Cerebellum (tissue), 4 donors: ENCODE measurements at places on chromosomes 1 and 21.

DNA sequence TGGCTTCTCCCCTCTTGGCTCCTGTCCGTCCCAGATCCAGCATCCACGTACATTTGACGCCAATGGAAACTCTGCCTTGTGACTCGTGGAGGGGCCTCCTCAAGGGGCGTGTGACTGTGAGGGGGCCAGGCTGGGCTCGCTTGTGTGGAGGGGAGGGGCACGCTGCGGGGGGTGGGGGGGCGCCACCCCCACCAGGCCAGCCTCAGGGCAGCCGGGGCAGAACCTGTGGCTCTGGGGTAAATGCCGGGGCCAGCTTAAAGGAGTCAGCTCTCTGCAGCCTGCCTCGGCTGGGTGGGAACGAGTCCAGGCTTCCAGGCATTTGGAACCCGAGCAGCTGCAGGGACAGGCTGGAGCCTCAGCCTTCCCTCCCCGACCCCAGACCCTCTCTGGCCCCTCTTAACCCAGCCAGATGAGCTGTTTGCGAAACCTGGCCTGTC, 94.1 kb downstream of the SIK1 start:
- no peak for DNase-seq

- no peak for DNase-seq
These were observed 134.5 kb upstream of the PKN2 start for GRCh38 chr1:88549536-88549935.

GRCh38 chr1:202009326-202010179, 834 bp upstream of the ELF3 start:
- DNase-seq, result peak; percentile 82

- no peak for DNase-seq
These were observed 15.9 kb downstream of the DAB1 start for GRCh38 chr1:57407928-57408327.

DNA sequence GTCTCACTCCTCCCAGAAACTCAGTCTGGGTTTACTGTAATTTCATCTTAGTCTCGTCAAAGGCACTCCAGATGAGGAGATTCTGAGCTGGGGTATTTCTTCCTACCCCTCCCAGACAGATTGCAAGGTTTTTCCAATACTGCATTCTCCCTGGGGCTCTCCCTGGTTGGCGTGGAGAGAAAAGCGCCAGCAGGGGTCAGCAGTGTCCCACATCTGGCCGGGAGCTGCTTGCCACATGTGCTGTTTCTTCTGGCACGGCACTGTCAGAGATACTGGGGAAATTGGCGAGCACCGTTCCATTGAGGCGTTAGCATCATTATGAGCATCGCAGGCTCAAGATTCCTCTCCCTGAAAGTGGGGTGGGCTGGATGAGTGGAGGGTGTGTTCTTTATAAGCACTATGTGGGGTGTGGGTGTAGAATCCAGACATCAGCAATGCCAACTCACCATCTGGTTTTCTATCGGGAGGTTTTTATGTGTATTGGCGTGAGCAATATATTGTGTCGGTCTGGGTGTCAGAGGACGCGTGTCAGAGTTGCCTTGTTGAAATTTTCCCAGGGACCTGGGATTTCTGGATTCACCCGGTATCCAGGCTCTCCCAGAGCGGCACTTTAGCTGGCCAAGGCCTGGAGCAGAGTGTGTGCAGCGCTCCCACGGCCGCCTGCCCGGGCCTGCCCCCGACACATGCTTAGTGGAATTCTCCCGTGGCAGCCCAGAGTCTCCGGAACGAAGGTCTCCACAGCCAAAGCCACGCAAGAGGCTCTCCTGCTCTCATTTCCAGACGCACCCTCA, 8.0 kb upstream of the NAV1 start:
- no peak for DNase-seq

DNA sequence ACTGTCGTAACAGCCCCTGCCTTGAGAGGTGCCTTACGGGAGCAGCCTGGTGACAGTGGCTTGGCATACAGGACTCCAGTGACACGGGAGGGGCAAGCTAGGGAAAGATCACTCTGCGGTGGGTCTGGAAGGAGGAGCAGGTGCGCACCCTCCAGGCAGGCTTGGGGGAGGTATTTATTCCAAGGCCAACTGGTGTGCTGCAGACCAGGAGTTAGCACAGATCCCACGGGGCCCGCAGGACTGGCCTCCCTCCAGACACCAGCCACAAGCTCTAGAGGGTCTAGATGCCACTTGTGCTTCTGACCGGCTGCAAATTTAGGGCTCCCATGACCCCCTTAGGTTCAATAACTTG, 22.1 kb downstream of the PSEN2 start:
- DNase-seq, result no peak

- DNase-seq, result no peak
These were observed 4.4 kb downstream of the HAX1 start for GRCh38 chr1:154276797-154277196.

DNA sequence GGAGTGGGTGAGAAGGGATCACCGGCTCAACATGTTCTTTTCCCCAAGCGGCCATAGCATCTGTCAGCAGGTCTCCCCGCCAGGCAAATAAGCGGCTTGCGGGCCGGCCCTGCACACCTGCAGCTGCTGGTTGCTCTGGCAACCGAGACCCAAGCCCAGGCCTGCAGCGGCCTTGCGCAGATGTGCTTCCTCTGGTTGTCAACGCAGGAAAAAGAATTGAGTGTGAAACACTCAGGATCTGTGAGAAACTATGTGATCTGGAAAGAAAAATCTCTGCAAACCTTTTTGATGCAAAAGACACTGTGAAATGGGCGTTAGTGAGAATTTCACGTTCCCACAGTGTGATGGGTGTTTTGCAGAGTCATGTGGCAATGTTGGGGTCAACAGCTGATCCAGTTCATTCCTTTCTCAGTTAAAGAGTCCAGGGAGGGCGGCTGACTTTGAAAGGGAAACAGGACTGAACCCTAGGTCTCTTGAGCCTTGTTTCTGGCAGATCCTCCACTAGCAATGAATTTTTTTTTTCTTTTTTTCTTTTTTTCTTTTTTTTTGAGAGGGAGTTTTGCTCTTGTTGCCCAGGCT, 28.4 kb downstream of the TOMM20 start:
- no peak for DNase-seq

DNA sequence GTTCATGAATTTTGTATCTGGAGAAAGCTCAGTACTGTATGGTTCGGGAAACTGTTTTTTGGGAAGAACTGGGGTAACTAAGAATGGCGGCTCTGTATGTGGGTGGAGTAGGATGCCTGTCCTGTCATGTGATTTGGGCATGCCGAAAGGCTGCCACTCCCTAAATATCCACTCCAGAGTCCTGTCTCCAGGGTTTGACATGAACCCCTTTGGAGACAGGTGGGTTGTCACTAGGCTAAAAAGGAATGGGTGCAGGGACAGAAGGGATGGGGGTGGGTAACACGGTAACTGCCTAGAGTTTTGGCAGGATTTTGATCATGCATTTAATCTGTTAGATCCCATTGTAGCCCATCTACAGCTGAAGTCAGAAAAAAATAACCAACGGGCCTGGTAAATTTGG, 150.1 kb downstream of the KCNJ6 start:
- no peak for DNase-seq

DNA sequence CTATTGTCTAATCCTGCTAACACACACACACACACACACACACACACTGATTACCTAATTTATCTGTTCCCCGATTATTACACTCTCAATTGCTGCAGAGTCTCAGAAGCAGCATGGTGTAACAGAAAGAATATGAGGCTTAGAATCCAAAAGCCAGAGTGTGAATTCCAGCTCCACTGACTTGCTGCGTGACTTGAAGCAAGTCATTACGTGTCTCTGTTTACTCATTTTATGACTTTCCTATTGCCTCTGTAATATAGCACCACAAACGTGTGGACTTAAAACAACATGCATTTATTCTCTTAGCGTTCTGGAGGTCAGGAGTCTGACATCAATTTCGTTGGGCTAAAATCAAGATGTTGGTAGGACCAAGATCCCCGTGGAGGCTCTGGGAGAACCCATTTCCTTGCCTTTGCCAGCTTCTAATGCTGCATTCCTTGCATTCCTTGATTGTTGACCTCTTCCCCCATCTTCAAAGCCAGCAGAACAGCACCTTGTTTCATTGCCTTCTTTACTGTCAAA, 55.9 kb upstream of the ATP5PO start:
- no peak for DNase-seq

GRCh38 chr1:195971589-195971988, 636.7 kb downstream of the KCNT2 start:
- DNase-seq, result no peak

DNA sequence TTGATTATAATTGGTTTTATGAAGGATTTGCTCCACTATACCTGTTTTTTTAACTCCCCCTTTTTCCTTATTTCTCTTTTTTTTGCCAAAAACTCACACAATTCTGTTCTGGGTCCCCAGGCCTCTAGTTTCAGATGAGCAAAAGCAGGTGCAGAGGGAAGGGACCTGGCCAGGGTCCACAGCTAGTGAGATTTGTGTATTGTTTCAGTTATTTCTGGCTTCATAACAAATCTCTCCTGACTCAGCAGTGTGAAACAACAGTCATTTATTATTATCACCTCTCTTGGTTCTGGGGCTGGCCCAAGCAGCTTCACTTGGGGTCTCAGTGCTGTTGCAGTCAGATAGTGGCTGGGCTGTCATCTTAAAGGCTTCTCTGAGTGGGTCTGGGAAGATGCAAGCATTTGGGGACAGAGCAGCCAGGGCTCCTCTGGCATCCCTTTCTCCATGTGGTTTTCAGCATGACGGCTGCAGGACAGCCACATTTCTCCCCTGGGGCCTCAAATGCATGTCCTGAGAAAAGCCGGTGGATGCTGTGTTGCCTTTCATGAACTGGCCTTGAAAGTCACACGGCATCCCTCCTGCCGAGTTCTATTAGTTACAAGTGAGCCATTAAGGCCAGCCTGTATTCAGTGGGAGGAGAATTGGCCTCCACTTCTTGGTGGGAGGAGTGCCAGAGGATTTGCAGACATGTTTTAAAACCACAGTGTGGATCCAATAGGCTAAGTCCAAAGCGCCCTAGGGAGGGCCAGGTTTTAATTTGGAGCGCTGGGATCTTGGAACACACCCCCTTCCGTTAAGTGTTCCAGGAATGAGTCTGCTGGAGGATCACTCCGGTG, 137.1 kb downstream of the CAMTA1 start:
- peak; percentile 60 for DNase-seq

DNA sequence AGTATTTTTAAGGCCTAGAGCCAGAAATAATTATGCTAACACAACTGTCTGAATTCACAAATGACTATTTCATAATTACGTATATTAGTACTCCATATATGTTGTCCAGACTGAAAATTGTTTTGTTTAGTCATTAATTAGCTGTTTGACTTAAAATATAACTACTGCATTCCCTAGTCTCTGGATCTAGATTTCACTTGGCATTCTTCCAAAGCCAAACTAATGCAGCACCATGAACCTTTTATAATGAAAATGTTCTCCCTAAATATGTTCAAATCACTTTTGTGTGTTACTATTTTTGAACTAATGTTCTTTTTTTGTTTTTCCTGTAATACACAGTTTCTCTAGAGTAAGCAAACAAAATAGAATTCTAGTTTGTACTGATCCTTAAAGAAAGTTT, 46.1 kb downstream of the CAMTA1 start:
- DNase-seq, result no peak

DNA sequence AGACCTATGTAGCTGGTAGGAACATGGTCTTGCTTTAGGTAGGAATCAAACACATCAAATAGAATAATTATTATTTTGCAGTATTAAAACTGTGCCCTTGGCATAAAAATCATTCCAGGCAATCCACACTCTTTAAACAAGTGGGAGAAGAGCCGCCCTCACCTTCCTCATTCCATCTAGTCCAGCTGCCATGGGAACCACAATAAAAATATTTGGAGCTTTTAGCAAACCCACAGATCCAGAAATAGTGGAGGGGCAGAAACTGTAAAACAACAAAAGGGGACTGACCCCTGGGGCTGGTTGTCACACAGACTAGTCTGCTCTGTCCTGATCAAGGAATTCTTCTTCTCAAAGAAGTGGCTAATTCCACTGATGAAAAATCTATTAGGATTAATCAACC, 61.6 kb downstream of the PTPRC start:
- no peak for DNase-seq

GRCh38 chr1:179702946-179703539, 40.0 kb upstream of the FAM163A start:
- DNase-seq, result no peak

- DNase-seq, result no peak
These were observed 22.7 kb upstream of the DYNLT5 start for GRCh38 chr1:66729523-66729922.

DNA sequence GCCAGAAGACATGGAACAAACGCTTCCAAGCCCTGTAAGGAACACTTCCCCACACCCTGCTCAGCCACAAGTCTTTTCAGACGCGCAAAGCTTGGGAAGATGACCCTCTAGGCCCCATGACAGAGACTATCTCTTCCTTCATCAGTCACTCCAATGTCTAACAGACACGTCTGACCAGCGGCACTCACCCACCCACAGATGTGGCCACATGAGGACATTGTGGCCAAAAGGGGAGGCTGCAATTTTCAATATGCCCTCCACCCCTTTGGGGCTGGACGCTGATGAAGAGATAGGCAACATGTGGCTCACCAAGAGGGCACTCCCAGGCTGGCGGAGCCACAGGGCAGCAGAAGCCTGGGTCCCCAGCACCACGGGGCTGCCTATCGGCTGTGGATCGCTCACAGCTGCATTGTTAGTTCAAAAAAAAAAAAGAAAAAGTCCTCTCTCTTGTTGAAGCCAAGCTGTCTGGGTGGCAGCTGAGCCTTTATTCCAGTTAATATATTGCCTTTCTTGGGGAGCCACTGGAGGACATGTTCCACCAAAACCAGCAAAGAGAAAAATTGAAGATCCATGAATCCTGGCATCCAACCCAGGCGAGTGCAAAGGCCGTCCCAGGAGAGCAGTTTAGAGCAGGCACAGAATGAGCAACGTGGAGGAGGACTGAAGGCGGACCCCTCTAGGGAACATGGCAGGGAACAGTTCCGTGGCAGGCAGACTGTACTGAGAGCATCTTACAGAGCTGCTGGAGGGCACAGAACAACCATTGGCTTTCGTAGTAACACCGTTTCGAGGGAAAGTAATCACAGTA, 52.7 kb upstream of the GPR153 start:
- DNase-seq, result no peak

- DNase-seq, result no peak
These were observed 120.7 kb upstream of the SGIP1 start for GRCh38 chr1:66413136-66413837.

- DNase-seq, result no peak
These were observed 7.3 kb downstream of the KCNH1 start for GRCh38 chr1:211126622-211127021.

DNA sequence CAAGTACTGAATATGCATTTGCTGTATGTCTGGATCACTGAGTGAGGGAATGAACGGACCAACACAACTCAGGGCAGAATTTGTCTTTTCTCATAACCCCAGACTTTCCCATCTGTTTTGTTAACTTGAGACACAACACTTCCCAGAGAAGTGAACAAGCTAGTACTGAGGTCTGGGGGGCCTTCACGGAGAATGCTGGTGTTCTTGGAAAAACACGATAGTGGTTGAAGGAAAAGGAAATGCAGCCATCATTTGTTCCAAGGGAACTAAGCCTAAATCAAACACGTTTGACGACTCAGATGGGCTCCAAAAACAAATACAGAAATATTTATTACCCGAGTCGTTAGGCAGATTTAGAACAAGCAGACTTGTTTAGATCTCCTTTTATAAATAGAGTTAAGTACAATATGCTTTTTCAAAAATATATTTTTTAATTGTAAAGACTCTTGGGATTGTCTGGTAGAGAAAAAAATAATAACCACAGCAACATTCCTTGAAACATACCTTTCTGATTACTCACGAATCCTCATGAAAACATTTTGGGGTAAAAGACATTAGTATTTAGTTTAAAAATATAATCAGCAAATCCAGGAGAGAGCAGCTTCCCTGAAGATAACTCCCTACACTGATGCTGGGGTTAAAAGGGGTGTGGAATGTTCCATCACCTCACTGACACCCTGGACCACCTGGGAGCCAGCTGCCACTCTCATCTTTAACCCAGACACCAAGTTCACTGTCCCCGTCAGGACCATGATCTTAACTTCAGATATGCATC, 427.7 kb upstream of the RUNX1 start:
- DNase-seq, result no peak
